M059J (cell line): ENCODE measurements at places on chromosomes 2 and 18. TPM values are rescaled to one million over a fixed set of nuclear protein-coding genes. Genes with fewer than 3 reads are reported as not detected.

- no peak for DNase-seq
Observed at GRCh38 chr18:7879717-7880116, 312.6 kb downstream of the PTPRM start.

DNA sequence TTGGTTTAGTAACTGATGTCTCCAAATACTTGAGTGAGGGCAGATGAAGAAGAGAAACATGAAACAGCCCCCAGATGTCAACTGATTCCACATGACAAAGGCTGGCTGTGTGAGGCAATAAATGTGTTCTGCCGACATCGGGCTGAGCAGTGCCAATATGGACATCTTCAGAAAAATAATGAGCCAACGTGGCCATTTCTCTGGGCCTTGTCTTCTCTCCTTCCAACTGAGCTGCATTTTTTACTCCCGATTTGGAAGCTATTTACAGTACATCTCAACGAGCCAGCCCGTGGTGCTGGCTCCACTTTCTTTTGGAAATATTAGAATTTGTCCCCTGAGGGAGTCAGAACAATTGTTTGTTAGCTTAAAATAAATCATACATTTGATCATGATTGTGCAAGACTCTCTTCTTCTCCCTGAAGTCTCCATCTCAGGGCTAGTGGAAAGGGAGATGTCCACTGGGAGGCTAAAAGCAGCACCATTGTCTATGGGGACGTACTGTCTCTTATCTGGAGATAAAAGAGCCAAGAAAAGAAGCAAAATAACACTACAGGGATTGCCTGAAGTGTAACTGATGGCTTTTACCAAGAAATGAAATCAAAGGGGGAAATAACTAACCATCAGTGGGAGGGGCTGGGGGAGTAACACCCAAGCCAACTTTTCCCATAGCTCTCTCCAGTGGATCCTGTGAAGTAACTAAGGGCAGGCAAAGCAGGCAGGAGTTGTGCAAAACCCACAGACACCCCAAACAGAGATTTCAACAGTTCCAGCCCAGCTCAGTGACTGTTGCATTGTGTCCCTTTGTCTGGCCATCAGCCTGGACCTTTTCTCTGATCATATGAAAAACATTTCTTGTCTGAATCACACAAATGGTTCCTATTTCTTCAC is 114.8 kb downstream of the RDH14 start:
- DNase-seq, result no peak

DNA sequence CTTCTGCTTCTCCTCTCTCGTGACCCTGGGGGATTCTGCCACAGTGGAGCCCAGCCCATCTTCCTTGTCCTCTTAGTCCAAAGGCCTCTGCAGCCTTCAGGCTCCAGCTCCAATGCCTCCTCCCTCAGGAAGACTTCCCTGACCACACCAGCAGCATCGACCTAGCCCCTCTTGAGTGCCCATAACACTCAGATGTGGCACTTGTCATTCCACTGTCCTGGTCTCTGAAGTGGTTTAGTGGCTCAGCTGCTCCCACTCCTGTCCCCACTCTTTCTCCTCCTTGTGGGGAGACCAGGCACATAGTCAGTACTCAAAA is 97.5 kb downstream of the STPG4 start:
- DNase-seq, result no peak

- no peak for DNase-seq
Observed at GRCh38 chr2:115880558-115880957, 1438.1 kb downstream of the DPP10 start.

- no peak for DNase-seq
Observed at GRCh38 chr2:66582104-66582986, 147.4 kb downstream of the MEIS1 start.

- no peak for DNase-seq
Observed at GRCh38 chr2:123002660-123003248, 1022.3 kb upstream of the CNTNAP5 start.

GRCh38 chr2:45497355-45497754 is 113.7 kb downstream of the SRBD1 start:
- peak; percentile 14 for DNase-seq

DNA sequence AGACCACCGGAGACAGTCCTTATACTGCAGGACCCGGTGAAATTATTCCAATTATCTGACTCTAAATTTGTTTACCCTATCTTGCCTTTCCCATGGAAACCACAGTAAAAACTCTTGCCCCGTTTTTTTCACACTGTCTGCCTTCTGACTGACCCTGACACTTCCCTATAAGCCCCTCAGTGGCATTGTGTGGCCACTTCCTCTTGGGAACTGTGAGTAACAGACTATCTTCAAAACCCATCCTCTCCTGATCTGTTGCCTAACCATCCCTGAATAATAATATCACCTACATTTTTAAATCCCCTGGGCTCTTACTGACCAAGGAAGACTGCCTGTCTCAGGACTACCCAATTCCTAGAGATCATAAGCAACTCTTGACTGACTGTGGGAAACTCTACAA is 42.6 kb upstream of the RNF152 start:
- no peak for DNase-seq

DNA sequence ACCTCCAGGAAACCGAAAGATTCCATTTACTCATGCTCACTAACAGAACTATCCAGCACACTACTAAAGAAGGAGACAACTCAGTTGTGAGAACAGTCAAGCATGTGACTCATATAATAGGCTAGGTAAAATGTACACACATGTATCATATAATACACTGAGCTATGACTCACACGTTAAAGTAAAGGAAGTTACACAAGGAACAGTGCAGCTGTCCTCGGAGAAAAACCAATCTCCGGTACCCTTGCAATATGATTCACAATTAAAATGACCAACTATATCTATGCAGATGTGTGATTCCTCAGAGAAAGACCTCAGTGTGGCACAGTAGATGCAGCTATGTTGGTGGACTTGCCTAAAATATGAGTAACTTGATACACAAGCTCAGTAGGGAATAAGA is 76.5 kb downstream of the STRN start:
- peak; percentile 88 for DNase-seq

GRCh38 chr2:199739413-199740110 is 111.4 kb downstream of the FTCDNL1 start:
- DNase-seq, result peak; percentile 51

GRCh38 chr2:17517481-17518211 is 594 bp downstream of the RAD51AP2 start:
- DNase-seq, result no peak

GRCh38 chr18:39380866-39381265 is 1815.3 kb upstream of the CELF4 start:
- DNase-seq, result no peak

DNA sequence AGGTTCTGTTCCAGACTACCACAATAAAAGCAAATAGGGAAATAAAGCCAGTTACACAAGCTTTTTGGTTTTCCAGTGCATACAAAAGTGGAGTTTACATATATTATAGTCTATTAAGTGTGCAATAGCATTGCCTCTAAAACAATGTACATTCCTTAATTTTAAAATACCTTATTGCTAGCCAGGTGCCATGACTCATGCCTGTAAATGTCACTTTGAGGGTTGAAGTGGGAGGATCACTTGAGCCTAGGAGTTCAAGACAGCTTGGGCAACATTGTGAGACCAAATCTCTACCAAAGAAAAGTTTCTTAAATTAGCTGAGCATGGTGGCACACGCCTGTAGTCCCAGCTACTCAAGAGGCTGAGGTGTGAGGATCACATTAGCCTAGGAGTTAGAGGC is 52.9 kb upstream of the IMP4 start:
- peak; percentile 5 for DNase-seq

- peak; percentile 23 for DNase-seq
Observed at GRCh38 chr2:111634995-111635538, 248.9 kb downstream of the ANAPC1 start.

DNA sequence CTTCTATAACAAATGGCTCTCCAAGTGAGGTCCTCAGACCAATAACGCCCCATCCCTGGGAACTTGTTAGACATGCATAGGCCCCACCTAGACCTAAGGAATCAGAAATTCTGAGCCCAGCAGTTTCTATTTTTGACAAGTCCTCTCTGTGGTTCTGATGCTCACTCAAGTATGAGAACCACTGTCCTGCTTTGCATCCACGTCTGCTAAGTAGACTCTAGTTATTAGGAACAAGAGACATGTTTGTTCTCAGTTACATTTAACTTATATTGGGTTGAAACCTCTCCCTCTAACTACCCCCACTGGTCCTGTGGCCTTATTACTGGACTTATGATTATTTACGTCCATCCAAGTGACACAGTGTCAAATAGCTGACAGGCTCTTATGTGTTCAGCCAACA is 70.3 kb downstream of the TMEM17 start:
- DNase-seq, result no peak

GRCh38 chr2:181792906-181793305 is 98.6 kb upstream of the ITPRID2 start:
- DNase-seq, result no peak

DNA sequence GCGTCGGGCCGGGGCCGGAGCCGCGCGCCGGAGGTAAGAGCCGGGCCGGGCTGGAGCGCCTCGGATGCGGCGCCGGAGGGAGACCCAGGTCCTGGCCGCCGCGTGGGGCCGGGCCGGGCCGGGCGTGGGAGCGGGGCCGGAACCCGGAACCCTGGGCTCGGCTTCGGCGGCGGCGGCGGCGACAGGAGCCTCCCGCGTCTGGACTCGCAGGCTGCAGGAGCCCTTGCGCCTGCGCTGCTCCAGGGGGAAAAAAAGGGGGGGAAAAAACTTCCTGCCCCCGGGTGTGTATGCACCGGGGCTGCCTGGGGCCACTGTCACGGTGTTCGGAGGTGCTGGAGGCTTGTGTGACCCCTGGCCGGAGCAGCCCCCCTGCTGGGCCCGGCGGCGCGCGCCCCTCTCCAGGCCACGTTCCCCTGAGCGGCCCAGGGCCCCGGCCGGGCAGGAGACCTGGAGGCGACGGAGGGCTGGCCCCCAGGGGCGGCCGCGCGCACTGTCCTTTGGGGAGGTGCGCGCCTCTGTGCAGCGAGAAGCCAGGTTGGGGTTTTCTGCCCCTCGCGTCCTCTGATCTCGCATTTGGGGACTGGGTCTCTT is 864 bp downstream of the KLHL29 start:
- DNase-seq, result peak; percentile 22

DNA sequence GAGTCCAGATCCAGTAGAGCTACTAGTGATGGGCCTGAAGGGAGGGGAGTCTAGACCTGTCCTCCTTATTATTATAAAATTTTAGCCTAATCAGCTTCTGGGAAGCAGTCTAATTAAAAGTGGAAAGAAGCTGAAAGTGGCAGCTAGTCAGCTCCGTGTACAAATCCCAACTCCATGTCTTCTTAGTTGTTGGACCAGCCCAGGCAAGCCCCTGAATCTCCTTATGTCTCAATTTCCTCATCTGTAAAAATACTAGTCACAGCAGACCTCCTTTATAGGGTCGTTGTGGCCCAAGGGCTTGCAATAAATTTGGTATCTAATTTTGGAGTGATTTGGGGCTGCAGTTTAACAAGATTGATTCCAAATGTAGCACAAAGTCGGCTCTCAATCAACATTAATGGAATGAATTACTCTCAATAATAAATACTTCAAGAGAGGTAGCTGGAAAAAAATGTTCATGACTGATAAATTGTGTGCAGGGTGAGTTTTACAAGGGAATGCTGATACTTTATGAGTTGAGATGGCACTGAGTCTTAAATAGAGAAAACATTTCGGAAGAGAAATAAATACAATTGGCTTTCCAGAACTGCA is 118.3 kb upstream of the NDUFV2 start:
- no peak for DNase-seq

DNA sequence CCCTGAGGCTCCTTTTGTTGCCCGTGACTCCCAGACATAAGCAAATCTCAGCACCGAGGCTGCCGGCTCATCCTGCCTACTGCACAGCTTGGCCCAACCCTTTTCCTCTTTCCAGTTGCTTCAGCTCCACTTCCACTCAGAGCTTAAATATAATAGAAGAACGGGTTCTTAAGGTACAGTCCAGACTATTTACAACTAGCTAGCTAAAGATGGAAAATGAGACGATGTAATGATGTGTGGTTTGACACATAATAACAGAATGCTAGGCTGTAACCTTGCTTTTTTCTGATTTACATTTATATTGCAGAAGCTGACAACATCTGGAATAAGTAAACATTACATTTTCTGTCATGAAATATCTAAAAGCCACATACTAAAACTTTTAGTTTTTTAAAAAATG is 26.9 kb upstream of the ATP9B start:
- DNase-seq, result no peak

DNA sequence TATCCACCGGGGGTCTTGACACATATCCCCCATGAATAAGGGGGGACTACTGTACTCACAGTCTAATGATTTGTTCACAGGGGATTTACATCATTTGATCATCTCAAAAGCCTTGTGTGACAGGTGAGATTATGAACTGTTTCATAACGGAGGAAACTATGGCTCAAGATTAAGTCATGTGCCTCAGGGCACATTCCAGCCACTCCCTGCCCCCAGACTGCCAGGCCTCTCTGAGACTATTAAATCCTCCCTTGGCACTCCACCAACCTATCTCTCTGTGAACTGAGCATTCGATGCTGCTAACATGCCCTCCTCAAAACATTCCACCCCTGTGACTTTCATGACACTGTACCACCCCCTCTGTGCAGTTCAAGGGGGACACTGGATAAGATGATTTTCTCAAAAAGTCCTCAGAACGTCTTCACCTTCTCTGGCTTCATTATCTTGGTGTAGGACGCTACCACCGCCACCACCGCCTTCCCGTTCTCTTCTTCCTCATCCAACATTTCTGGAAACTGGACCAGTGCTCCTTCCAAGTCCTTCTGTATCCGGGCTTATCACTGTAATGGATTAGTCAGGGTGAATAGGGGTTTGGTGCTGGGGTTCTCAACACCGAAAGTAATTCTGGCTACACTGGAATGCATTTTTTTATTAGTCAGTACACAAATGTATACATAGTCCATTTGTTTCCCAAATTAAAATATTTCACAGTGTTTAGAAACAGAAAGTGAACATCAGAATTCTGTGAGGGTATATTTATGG is 169.6 kb downstream of the KCNS3 start:
- peak; percentile 95 for DNase-seq

GRCh38 chr2:171587567-171587966 is 65.3 kb downstream of the CYBRD1 start:
- no peak for DNase-seq

DNA sequence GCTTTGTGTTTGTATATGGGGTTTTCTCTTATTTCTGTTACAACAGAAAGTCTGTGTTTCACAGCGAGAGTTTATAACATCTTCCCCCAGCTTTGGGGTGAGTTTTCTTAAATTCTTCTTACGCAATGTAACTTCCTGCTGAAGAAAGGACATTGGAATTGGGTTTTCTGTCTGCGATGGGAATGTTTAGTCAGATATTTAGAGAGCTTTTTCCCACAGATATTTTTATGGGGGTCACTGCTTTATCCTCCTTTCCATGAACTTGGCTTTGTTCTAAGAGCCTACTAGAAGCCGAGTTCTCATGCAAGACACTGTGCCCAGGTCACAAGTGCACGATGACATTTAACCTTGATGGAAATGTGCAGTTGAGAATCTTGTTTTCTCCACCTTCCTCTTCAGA is 22.1 kb downstream of the B3GNT2 start:
- DNase-seq, result peak; percentile 47

- peak; percentile 9 for DNase-seq
Observed at GRCh38 chr2:189555232-189555631, 25.4 kb downstream of the SLC40A1 start.

Gene KCNG2
- not detected in 2 replicates for total RNA-seq

Gene ASB18
- 0.30 TPM in 1 of 2 replicates, not detected in the other for total RNA-seq

Gene GKN2
- total RNA-seq, result not detected in 2 replicates

Gene SANBR
- total RNA-seq, result 6.6 and 10.6 TPM in 2 replicates

Gene G6PC2
- not detected in 2 replicates for total RNA-seq

Gene CIB4
- not detected in 2 replicates for total RNA-seq
